Endodermal cell (in vitro differentiated cells): ENCODE measurements at places on chromosomes 2 and 18. TPM values are rescaled to one million over a fixed set of nuclear protein-coding genes. Genes with fewer than 3 reads are reported as not detected.

DNA sequence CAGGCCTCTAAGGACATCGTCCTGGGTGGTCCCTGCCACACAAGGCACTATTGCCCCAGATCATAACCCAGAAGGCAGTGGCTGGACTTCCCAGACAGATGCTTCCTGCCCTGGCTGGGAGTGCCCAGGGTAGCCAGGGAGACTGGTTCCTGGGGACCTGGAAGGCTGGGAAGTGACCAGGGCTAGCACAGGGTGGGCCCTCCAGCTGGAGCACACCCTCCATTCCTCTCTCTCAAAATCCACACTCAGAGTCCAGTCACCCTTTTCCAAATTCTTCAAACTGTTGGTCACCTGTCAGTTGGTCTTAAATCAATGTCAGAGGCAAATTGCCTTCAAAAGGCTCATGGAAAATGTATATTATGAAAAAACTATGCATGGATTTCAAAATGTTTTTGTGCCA is 11.6 kb upstream of the TUBB6 start:
- no peak for DNase-seq
- no peaks in the 10 kb centered on the region for H3K36me3 ChIP-seq
- no peaks in the 10 kb centered on the region for H3K4me1 ChIP-seq
- no peak overlapping the region for H3K27ac ChIP-seq
- H3K27me3 ChIP-seq, result peaks cover 6% of the 10 kb centered on the region
- H3K4me3 ChIP-seq, result no peak overlapping the region

GRCh38 chr2:149492923-149493322 is 94.7 kb downstream of the MMADHC start:
- DNase-seq, result no peak
- no peaks in the 10 kb centered on the region for H3K27me3 ChIP-seq
- H3K27ac ChIP-seq, result no peak overlapping the region
- H3K36me3 ChIP-seq, result no peaks in the 10 kb centered on the region
- no peaks in the 10 kb centered on the region for H3K4me1 ChIP-seq

DNA sequence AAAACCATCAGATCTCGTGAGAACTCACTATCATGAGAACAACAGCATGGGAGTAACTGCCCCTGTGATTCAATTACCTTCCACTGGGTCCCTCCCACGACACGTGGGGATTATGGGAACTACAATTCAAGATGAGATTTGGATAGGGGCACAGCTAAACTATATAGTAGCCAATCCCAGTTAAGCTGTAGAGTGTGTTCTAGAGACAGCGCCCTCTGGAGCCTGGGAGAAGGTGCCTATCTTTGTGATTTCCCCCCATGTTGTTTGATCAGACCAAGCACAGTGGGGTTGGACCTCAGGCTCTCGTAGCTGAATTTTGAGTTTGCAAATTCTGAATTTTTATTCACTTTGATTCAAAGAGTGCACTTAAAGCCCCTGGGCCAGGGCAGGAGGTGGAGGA is 108.2 kb upstream of the TWIST2 start:
- H3K4me1 ChIP-seq, result no peaks in the 10 kb centered on the region
- H3K36me3 ChIP-seq, result no peaks in the 10 kb centered on the region
- H3K27ac ChIP-seq, result no peak overlapping the region
- H3K4me3 ChIP-seq, result no peak overlapping the region
- DNase-seq, result peak; percentile 65

GRCh38 chr2:232042911-232043574 is 81.5 kb downstream of the DIS3L2 start:
- no peaks in the 10 kb centered on the region for H3K4me1 ChIP-seq
- no peaks in the 10 kb centered on the region for H3K27me3 ChIP-seq
- no peak for DNase-seq
- no peaks in the 10 kb centered on the region for H3K36me3 ChIP-seq

- no peak overlapping the region for H3K27ac ChIP-seq
- H3K27me3 ChIP-seq, result no peaks in the 10 kb centered on the region
- H3K36me3 ChIP-seq, result no peaks in the 10 kb centered on the region
- DNase-seq, result peak; percentile 30
- H3K4me3 ChIP-seq, result no peak overlapping the region
- no peaks in the 10 kb centered on the region for H3K4me1 ChIP-seq
Observed at GRCh38 chr2:230915319-230915718, 9.7 kb downstream of the GPR55 start.

Gene CCDC195
- total RNA-seq, result not detected in 2 replicates

Gene AMER3
- 1.2 and 2.3 TPM in 2 replicates for total RNA-seq

Gene IL36G
- 0.40 to 1.2 TPM in 2 of 3 replicates, not detected in the other for total RNA-seq

Gene MATN3
- total RNA-seq, result 43.7 to 53.4 TPM (median 44.7 TPM) in 3 replicates
